Activated CD4-positive, alpha-beta T cell treated with anti-CD3 and anti-CD28 coated beads, Interleukin-10, Interleukin-2, amounts not matched to agents 100 ng/mL and 50 ng/mL, durations not matched to agents 16 hours and 8 hours (primary cell): ENCODE measurements at places on chromosomes 7 and 10.
A peak's percentile ranks its signal among the peaks of the same experiment; 100 is the strongest.

GRCh38 chr7:24924375-24924774 lies 55.6 kb downstream of the OSBPL3 start:
- DNase-seq = peak; percentile 74

DNA sequence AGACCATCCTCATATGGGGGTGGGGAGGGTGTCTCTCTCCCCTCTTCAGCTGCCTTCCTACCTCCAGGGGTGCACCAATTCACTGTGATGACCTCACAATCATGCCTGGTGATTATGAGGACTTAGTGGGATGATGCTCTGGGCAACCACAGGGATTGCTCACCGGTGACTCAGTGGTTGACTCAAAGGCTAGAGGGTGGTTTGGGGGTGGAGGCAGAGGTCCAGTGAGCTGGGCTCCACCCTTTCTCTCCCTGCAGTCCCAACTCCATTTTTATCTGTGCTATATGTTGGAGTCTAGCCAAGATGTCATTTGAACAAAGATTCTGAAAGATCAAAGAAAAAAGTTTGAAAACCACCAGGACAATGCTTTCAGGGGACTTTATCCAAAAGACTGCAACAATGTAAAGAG lies 286.9 kb downstream of the KCNMA1 start:
- DNase-seq = peak; percentile 18

DNA sequence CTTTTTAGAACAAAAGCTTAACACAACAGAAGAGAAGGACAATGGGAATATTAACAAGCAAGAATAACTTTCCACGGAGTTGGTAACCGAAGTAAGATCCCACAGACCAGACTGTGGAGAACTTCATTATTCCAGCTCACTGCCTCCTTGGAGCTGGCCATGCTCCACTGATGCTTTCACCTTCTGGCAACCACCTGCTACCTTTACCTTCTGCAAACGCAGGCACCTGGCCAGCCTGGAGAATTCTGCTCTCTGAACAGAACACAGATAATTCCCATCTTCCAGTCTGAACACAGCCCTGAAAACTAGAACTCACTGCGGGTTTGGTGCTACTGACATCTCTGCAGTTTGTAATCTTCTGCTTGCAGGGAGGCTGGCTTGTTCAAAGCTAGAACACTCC lies 66.5 kb downstream of the JAZF1 start:
- no peak for DNase-seq

DNA sequence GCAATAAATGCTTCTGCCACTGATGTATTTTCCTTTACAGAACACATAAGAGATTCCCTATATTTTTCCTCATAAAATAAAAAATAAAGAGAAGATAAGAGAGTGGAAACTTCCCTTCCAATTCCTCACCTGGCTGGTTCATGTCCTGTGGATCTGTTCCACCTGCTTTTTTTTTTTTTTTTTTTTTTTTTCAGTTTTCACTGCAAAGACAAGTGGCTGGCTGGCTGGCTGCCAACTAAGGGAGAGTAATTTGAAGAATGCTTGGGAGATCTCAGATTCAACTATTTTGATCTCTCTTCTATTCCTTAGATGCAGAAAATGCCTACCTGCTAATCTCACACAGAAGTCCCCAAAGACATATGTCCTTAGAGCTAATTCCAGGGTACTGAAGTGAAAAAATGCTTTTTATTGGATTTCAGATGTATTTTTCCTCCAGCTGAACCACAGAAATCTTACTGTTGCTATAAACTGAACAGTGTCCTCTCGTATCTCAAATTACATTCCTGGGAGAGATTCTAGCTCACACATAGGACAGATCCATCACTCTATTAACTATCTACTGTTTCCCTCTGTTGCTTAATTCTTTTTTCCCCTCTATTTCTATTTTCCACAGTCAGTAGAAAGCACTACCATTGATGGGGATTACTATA lies 120.8 kb downstream of the NRCAM start:
- no peak for DNase-seq

DNA sequence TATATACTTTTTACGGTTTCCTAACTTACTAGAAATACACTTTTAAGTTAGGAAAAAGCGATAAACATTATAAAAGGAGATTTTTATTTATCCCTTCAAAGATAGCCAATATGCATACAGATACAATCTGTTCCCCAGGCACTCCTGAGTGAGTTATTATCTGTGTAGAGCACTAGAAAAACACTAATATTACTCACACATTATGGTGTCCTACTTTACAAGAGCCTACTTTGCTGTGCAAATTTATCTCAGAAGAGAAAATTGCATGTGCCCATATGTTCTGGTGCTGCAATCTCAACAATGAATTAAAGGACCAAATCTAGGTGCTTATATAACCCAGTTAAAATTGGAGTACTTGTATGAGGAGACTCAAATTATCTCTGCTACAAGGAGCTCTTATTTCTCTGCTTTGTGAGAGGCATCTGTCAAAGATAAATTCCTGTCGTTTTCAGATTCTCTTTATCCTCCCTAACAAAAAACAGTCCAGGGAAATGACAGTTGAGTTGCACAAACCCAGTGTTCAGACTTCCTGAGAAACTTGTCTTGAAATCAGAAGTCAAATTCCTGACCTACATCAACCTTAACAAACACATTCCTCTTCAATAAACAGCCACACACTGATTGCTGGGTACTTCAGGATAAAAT lies 28.9 kb downstream of the CPA1 start:
- no peak for DNase-seq

DNA sequence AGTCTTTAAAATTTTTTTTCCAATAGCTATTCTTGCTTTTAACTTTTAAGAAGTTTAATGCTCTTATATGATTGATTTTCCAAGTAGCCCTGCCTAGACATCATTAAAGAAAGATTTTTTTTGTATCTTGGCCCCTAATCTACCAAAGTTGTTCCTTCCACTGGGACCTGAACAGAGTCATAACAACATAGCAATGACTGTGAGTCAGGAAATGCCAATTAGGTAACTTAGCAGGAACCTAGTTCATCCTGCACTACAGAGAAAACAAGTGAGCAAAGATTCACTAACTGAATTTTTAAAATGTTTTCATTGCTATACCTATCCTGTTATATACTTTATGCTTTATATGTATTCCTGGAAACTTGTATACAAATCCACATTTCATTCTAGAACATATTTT lies 284.7 kb downstream of the BICC1 start:
- no peak for DNase-seq

DNA sequence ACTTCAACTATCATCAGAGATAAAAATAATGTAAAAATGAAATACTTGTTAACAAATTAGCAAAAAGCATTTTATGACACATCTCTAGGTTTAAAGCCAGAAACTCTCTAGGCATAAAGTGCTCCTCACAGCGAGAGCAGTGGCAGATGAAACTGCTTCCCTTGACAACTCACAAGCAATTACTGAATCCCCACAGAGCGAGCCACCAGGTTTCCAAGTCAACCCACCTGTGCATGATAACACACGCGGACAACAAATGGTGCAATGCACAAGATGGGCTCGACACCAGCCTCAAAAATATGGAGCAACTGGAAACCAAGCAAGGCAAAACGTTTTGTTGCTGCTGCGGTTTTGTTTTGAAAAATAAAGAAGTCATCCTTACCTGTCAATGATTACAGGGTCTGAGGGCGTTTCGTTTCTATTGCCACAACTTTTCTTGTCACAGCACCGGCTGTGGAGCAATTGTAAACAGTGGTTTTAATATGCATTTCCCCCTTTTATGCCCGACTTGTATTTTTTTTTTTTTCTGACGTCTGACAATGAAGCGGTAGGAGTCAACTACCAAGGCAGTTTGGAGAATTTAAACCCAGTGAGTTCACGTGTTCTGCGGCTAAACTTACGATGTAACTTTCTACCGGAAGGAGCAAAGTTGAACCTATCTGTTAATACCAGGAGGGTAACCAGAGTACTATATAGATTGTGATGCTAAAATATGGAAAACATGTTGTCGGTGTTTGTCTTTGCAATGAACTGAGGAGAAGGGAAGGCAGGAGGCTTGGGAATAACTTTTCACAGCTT lies 7.0 kb downstream of the EBF3 start:
- no peak for DNase-seq

DNA sequence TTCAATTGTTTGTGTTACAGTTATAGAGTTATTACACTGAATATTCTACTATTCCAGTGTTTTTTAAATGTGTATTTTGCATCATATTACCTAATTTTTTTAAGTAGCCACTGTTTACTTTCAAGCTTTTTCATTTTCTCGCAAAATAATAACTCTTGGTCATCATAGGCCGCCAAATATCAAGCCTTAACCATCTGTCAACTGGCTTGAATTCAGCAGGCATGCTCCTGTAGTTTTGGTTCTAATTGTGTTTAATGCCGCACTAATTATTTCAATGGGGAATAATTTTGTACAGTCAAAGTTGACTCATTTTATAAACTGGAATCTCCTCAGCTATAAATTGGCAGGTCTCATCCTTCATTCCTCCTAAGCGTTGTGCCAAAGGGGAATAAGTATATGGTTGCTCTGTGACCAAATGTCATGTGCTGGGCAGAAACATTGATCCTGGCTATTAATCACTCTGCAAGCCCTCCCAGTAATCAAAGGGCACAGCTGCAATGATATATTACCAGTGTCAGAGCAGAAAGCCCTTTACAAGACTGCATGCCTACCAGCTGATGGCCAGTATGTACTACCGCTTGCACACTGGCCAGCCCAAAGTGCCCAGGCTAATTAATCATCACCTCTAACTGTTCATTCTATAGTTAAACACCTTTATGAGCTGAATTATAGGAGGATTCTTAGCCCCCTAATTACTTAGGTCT lies 74.8 kb downstream of the SKAP2 start:
- DNase-seq = no peak

DNA sequence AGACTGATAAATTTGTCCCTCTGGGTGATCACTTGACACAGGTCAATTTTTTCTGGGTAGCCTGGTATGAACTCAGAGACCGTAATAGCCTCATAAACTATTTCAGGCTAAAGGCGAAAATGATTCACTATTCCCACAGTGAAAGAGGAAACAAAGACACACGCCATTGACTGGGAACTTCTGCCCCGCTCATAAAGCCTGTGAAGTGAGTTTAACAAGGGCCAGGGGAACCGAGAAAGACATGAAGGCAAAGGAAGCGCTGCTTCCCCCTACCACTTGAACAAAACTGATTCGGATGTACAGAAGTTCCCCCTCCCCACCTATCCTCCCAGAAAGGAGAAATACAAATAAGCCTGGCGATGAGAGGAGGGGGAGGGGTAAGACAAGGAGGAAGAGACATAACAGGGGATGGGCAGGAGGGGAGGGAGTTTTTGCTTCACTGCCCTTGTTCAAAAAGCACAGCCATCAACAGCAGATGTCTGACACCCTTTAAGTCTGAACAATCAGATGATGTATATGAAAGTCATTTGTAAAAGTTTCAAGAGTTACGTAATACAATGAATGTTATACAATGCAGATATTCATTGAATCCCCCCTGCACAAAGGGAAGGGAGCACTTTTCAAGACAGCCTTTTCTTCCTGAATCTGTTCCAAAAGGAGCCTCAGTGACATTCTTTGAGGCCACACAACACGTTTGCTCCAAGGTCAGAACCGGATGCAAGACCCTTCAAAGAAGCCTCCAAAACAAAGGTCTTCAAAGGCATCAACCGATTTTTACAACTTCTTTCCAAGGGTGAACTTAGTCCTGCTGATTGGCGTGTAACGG lies 734 bp downstream of the ABCB4 start:
- DNase-seq = no peak

DNA sequence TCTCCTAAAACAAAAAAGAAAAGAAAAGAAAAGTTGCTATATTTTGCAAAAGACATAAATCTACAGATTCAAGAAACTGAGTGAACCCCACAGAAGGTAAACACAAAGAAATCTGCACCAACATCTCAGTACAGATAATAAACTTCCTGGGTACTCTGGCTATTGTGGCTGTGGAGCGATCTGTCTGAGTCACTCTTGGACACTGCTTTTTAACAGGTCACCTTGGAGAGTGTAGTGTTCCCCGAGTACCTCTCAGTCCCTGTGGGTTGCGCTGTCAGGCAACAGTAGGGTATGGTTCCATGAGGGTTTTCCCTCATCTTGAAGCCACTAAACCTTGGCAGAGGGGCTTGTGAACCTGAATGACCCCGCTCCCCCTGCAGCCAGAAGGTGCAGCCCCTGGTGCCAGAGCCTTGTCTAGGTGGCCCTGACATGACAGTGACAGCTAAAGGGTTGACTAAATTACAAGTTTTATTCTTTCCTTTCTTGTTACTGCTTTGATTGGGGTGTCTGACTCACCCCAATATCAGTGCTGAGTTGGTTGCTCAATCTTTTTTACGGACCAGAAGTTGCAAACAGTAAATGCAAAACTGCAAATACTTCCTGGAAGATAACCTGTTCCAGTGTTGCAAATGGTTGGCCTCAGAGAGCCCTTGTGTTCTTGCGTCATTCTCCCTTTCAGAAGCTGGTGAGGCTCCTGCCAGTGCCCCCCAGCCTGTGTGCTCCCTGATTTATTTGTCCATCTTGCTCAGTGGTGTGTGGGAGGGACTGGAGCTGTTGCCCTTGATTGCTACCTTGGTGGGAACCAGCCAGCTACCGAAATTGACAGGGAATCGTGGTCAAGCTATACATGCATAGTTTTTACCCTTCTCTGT lies 30.6 kb downstream of the POR start:
- DNase-seq = peak; percentile 55

DNA sequence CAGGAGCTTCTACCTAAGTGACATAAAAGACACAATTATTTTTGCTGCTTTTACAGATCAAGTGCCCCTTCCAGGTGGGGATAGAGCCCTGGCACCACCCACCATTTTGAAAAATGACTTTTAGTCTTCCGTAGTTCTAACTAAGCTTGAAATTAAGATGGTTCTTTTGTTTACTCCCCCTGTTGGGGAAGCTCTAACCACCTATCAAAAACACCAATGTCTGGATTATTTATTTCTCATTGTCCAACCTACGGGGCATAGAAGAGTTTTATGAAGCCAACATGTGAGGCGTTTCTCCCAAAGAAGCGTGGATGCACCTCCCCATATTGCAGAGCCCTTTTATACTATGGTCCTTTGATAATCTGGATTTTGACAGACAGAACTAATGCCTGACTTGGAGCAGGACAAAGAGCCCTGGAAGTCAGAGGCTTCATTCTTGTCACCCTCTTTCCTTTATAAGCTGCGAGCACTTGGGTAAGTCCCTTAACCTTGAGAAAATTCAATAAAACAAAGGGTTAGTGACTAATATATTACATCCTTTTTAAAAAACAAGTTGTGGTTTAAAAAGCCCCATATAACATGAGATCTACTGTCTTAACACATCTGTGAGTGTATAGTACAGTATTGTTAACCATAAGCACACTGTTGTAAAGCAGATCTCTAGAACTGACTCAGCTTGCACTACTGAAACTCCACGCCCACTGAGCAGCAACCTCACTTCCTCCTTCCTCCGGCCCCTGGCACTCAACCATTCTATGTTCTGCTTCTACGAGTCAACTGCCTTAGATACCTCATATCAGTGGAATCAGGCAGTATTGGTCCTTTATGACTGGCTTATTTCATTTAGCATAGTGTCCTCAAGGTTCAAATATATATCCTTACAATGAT lies 67.5 kb downstream of the ATXN7L1 start:
- peak; percentile 97 for DNase-seq
